ENCODE measurements at places on chromosomes 6 and 20. TPM values are rescaled to one million over a fixed set of nuclear protein-coding genes. Genes with fewer than 3 reads are reported as not detected.

GRCh38 chr20:59395729-59396128, 95.3 kb downstream of the EDN3 start:
- no peak overlapping the region for H3K27ac ChIP-seq
- no peaks in the 10 kb centered on the region for H3K36me3 ChIP-seq
- peaks cover 2% of the 10 kb centered on the region for H3K27me3 ChIP-seq
- no peak overlapping the region for H3K4me3 ChIP-seq
- DNase-seq, result no peak
- no peaks in the 10 kb centered on the region for H3K4me1 ChIP-seq

- no peaks in the 10 kb centered on the region for H3K27me3 ChIP-seq
- DNase-seq, result no peak
- no peaks in the 10 kb centered on the region for H3K36me3 ChIP-seq
- no peak overlapping the region for H3K27ac ChIP-seq
- H3K4me1 ChIP-seq, result peaks cover 4% of the 10 kb centered on the region
- no peak overlapping the region for H3K4me3 ChIP-seq
Observed at GRCh38 chr6:90146024-90146423, 150.6 kb downstream of the BACH2 start.

DNA sequence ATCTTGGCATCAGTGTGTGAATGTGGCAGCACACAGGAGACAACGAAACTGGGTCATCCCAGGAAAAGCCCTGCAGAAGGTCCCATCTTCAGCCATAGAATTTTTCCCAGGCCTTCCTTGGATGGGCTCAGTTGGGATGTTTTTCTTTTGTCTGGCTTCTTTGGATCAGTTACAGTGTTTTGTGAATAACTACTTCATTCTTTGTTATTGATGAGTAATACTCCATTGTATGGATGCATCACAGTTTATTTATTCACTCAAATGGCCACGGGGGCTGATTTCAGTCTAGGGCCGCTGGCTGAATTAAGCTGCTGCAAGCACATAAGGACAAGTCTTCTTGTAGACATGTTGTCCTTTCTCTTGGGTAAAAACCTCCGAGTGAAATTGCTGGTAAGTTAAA, 81.3 kb upstream of the CD93 start:
- DNase-seq, result no peak
- H3K36me3 ChIP-seq, result no peaks in the 10 kb centered on the region
- no peak overlapping the region for H3K4me3 ChIP-seq
- no peaks in the 10 kb centered on the region for H3K27me3 ChIP-seq

DNA sequence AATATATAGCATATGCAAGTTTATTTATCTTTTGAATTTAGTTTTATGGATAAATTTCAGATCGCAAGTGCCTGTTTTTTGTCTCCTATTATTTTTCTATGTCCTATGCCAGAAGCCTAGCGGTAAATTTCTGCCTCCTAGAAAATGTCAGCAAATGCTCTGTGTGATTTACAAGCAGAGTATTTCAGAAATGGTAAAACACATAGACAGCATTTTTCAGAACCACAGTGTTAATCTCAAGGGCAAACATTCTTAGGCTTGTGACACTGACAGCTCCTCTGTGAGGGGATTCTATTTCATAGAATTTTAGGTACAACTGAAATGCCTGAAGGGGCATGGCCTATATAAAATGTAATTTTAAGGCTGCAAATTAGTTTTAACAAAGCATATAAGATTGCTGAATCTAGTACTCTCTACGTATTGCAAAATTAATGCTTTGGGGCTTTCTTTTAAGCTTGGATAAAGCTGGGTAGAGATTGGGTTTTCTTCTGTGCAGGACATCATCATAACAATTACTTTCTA, 89.9 kb upstream of the PTCHD4 start:
- no peak overlapping the region for H3K27ac ChIP-seq
- no peak overlapping the region for H3K4me3 ChIP-seq
- no peaks in the 10 kb centered on the region for H3K36me3 ChIP-seq
- no peaks in the 10 kb centered on the region for H3K27me3 ChIP-seq
- no peak for DNase-seq

DNA sequence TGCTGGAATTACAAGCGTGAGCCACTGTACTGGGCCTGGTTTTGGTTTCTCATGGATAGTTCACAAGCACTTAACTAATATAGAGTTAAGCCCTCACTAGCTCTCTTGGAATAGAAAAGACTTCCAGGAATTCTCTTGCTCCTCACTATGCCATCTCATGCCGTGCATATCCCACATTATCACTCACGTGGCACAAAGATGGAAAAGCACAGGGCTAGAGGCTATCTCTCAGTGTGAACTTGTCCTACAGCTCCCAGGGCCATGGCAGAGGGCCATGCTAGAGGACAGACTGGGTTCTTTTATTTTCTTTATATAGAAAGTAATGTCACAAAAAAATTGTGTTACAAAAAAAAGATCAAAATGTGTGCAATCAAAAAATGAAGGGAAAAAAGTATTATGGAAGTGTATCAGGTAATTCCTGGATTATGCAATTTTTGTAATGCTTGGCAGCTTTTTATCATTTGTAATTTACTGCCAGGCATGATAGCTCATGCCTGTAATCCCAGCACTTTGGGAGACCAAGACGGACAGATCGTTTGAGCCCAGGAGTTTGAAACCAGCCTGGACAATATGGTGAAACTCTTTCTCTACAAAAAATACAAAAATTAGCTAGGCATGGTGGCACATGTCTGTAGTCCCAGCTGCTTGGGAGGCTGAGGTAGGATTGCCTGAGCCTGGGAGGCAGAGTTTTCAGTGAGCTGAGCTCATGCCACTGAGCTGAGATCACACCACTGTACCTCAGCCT, 6.4 kb upstream of the SLC2A12 start:
- H3K27ac ChIP-seq, result no peak overlapping the region
- DNase-seq, result no peak
- H3K27me3 ChIP-seq, result no peaks in the 10 kb centered on the region
- H3K4me1 ChIP-seq, result no peaks in the 10 kb centered on the region
- H3K36me3 ChIP-seq, result no peaks in the 10 kb centered on the region

GRCh38 chr6:136403110-136403980, 113.7 kb upstream of the BCLAF1 start:
- H3K36me3 ChIP-seq, result no peaks in the 10 kb centered on the region
- H3K27me3 ChIP-seq, result no peaks in the 10 kb centered on the region
- H3K27ac ChIP-seq, result no peak overlapping the region
- H3K4me3 ChIP-seq, result no peak overlapping the region
- H3K4me1 ChIP-seq, result peaks cover 10% of the 10 kb centered on the region

DNA sequence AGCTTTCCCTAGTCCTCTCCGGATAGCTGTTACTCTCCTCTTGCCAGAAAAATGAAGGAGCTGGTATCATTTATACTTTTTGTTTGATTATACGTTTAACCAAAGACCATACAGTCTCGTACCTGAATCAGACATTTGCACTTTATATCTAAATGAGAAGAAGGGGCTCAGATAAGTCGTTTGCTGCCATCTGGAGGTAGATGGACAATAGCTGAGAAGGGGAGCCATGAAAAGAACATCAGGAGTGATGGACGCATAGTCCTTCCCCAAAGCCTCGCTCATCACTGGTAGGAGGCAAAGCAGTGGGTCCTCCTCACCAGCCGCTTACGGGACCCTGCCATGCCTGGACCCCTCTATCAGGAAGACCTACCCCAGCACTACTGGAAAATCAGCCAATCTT, 45.4 kb downstream of the RPF2 start:
- no peak for DNase-seq
- H3K4me1 ChIP-seq, result no peaks in the 10 kb centered on the region
- H3K27me3 ChIP-seq, result no peaks in the 10 kb centered on the region
- peaks cover 6% of the 10 kb centered on the region for H3K36me3 ChIP-seq

DNA sequence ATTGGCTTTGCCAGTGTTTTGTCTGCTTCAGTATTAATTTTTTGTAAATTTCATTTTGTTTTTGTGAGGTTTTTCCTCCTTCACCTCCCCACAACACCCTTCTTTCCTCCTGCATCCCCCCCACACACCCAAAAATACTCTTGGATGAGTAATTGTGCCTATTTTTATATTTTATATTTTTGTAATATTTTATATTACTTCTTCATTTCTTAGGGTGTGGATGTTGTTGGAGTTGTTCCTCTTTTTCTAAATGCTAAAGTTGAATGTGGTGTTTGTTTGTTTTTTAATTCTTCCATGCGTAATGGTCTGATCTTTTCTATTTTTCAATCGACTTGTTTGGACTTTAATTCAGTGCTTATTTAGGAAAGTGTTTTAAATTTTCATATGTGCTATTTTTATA, 420.5 kb upstream of the SOX4 start:
- no peaks in the 10 kb centered on the region for H3K36me3 ChIP-seq
- no peaks in the 10 kb centered on the region for H3K4me1 ChIP-seq
- H3K27ac ChIP-seq, result no peak overlapping the region
- H3K4me3 ChIP-seq, result no peak overlapping the region
- no peak for DNase-seq

DNA sequence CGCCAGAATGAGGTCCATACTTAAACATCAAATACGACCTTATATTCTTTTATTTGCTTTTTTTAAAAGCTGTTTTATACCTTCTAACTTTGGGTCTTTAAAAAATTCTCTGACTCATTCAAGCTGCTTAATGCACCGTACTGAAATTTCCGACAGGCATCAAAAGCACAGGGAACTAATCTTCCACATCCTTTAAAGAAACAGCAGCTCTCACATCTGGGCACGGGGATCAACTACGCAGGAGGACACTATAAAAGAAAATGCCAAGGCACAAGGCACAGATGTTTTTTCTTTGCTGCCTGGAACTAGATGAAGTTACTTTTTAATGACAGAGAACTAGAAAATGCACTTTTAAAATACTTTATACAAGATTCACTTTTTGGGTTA, 112.4 kb upstream of the ARG1 start:
- H3K4me3 ChIP-seq, result no peak overlapping the region
- no peaks in the 10 kb centered on the region for H3K27me3 ChIP-seq
- H3K36me3 ChIP-seq, result no peaks in the 10 kb centered on the region
- DNase-seq, result no peak
- H3K4me1 ChIP-seq, result no peaks in the 10 kb centered on the region

DNA sequence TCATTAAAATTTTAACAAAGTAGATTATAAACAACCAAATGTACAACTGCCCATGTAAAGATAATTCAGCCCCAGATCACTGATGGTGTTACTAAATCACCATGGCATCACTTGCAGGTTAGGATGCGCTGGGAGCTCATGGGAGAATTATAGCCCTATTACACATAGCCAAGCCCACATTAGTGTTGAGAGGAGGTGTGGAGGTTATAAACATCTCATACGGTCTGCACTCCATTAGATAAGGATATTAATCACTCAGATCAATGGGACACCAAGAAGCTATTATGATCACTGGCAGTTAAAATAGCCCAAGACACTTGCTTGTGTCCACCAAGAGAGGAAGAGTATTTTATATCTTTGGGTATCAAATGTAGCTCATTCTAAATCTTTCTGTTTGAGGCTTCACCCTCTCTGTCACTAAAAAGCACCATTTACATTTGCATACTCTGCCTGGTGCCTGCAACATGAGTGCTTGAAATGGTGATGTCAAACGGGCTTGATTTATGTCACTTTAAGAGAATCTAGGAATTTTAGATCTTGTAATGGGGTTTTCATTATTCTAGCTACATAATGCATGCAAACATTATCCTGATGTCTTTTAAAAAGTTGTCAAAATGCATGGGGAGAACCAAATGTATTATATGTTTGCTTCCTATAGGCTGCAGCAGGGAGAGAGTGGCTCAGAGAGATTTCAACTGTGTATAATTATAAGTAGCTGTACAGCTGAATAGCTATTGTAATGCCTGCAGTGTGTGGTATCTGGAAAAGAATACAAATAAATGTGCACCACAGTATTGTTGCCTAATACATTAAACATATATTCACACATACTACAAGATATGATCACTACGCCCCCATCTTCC, 654.1 kb upstream of the MARCKS start:
- no peaks in the 10 kb centered on the region for H3K27me3 ChIP-seq
- no peaks in the 10 kb centered on the region for H3K36me3 ChIP-seq
- no peak overlapping the region for H3K27ac ChIP-seq
- DNase-seq, result no peak
- H3K4me3 ChIP-seq, result no peak overlapping the region
- no peaks in the 10 kb centered on the region for H3K4me1 ChIP-seq

DNA sequence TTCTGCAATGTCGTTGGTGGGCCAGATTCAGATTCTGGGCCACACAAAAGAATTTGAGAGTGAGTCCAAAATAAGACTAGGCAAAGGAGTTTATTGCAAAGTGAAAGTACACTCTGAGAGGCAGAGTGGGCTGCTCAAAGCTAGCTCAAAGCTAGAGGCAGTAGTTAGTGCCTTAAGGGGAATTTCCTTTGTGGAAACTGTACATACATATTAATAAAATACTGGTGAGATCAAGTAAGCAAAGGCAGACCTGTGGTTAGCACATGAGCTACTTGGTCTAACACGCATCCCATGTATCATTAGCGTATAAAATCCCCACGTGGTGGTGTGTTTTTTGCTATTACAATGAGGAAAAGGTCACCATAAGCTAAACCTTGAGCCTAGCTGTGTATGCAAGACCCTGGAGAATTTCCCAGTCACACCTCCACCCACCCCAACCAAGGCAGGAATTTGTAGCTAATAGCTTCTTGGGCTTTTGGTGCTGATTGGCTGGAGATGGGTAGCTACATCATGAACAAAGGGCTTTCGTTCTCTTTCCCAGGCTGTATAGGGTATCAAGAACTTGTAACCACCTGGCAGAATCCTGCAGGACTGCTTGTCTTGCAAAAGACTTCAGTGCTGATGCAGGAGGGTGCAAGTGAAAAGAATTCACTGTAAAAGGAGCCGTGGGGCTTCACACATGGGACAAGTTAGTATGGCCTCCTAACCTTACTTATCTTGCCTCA, 14.7 kb upstream of the TRIM26 start:
- no peaks in the 10 kb centered on the region for H3K36me3 ChIP-seq
- H3K4me3 ChIP-seq, result no peak overlapping the region
- H3K27me3 ChIP-seq, result no peaks in the 10 kb centered on the region
- no peak for DNase-seq

MAP1LC3A gene
- total RNA-seq, result 14.4 TPM

DNA sequence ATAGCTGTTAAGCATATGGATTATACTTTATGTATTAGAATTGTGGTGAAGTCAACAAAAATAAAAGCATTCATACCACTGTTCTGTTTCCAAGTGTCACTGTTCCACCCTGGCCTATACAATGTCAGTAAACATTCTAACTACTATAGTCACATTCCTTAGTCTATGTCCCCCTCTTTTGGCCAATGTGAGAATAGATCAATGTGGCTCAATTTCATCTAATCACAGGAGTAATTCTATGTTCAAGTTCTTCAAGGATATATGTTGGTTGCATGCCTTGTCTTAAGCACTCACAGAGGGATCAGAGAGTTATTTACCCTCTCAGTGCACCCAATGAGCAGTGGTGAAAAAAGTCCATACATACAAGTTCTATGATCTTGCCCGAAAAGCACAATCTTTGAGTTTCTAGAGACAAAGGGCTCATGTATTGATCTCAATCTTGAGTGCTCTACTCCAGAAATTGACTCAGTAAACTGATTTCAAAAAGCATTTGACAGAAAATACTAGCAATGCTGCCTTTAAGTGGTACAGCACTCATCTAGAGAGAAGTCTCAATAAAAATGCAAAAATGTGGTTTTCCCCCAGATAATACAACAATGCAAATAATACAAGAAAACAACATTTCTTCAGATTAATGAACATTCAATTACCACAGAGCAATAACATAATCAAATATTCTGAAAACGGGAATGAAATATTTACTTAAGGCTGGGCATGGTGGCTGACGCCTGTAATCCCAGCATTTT, 16.5 kb downstream of the SMLR1 start:
- no peak overlapping the region for H3K4me3 ChIP-seq
- H3K4me1 ChIP-seq, result no peaks in the 10 kb centered on the region
- no peaks in the 10 kb centered on the region for H3K27me3 ChIP-seq
- peaks cover 14% of the 10 kb centered on the region for H3K36me3 ChIP-seq
- H3K27ac ChIP-seq, result no peak overlapping the region
- no peak for DNase-seq

Measured in right lobe of liver (tissue), 6 donors.